ENCODE measurements at places on chromosomes 12 and 14.
A peak's percentile ranks its signal among the peaks of the same experiment; 100 is the strongest.

DNA sequence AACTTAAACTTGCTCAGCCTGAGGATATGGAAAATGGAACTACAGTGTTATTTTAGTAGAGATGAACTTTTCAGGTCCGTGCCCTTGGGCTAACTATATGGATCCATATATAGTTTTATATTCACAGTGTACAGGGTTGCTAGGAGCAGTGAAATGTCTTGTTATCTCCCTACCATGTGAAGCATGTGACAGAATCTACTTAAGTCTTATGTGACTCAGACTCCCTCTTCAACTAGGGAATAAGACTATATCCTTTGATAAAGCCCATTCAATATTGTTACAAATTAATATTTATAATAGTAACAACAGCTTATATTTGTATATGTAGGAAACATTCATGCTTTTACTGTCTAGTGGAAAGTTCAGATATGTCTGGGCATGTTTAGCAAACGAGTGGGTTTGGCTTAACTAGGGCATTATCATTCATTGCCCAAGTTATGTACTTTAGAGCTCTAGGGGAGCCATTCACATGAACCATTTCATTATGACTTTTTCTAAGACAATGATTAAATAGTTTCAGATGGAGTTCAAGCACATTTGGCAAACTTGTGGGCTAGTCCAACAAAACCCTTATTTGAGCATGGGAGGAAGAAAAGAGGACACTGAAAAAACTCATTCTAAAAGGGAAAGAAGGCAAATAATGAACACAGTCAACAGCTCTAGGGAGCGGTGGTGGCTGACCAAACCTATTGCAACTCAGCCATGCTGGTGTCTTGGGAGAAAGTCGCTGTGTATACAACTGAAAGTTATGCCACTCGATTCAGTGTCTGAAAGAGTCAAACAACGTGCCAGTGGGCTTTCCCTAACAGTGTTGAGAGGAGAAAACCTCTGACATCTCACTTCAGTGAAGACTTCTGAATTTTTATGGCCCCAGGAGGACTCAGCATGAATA lies 305.9 kb upstream of the G2E3 start:
- DNase-seq: no peak

DNA sequence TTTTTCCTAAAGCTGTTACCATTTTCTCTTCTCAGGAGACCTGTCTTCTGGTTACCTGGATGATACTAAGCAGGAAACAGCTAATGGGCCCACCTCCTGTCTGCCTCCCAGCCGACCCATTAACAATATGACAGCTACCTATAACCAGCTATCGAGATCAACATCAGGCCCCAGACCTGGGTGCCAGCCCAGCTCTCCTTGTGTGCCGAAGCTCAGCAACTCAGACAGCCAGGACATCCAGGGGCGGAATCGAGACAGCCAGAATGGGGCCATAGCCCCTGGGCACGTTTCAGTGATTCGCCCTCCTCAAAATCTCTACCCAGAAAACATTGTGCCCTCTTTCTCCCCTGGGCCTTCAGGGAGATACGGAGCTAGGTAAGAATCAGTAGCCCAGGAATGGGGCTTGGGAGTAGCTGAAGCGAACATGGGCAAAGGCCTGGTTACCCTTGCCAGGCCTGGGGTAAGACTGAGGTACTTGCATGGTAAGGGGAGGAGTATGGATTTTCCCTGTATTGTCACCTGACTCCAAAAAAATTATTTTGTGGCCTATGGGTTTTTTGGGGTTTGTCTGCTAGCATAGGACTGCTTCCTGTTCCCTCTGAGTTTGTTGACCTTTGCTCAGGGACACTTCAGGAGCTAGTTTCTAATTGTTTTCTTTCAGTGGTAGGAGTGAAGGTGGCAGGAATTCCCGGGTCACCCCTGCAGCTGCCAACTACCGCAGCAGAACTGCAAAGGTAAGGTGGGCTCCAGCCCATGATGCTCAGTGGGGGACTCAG lies 26.6 kb downstream of the TRAFD1 start:
- DNase-seq: no peak

- DNase-seq: no peak
Measured at GRCh38 chr12:66066137-66066928, 64.2 kb downstream of the LLPH start.

- DNase-seq: no peak
Measured at GRCh38 chr12:70854138-70854537, 66.4 kb downstream of the PTPRR start.

DNA sequence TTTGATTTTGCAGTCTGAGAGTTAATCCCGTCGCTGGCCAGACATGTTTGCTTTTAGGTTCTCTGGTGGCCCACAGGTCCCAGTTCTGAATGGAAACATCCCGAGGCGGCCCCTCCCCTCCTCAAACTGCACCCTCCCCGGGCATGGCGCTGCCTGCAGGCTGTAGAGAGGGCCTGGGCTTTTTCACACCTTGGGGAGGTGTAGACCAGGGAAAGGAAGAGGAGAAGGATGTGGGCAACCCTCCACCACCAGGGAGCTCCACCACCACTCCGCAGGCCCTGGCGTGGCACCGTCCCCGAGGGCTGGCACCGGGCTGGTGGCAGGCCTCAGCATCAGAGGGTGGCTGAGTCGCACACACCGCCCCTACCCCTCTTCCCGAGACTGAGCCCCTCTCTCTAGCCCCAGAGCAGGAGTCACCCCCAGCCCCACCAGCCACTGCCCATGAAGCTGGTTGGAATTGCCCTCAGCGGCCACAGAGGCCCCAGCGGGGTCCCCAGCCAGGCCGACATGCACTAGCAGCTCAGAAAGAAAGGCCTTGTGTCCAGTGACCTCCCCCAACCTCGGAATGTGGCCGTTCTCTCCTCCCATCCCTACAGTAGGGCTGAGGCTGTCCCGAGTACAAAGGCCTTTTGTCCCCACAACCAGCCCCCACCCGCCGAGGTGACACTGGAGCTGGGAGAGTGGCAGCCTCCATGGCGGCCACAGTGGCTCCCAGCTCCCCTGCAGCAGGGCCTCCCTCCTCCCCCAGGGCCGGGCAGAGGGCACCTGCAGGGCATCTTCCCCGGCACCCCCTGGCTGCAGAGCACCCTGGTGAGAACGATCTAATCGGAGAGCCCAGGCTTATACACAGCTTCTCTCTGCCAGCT lies 23.5 kb upstream of the INF2 start:
- peak; percentile 59 for DNase-seq

GRCh38 chr14:97695456-97695981 lies 898.3 kb downstream of the VRK1 start:
- DNase-seq: no peak

- no peak for DNase-seq
Measured at GRCh38 chr14:93263416-93263815, 56.4 kb downstream of the UBR7 start.

DNA sequence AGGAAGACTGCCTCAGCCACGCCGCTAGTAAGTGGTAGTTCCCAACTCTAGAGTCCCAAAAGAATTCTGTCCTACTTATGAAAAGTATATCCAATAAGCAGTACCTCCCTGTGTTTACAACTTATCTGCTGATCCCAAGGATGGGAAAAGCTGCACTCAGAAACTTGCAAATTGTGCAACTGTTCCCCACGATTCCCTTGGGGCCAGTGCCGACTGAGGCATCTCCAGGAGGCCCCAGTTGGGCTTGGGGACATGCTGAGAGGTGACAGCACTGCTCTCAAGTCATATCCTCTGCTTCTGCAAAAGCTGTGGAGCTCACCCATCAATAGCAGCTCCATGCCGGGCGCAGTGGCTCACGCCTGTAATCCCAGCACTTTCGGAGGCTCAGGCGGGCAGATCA lies 23.7 kb downstream of the SPRING1 start:
- DNase-seq: no peak

GRCh38 chr14:23101213-23101970 lies 3.4 kb downstream of the CIROP start:
- DNase-seq: no peak

GRCh38 chr14:92748259-92749016 lies at the start of gene LGMN:
TSS of gene LGMN (minus strand) at chr14:92748627. CDS start at chr14:92732786, 15,841 bp downstream.
- peak; percentile 97 for DNase-seq

GRCh38 chr12:2049604-2050540 lies 2.9 kb upstream of the CACNA1C start:
- DNase-seq: no peak

GRCh38 chr12:66944365-66944764 lies 265.5 kb upstream of the GRIP1 start:
- no peak for DNase-seq

DNA sequence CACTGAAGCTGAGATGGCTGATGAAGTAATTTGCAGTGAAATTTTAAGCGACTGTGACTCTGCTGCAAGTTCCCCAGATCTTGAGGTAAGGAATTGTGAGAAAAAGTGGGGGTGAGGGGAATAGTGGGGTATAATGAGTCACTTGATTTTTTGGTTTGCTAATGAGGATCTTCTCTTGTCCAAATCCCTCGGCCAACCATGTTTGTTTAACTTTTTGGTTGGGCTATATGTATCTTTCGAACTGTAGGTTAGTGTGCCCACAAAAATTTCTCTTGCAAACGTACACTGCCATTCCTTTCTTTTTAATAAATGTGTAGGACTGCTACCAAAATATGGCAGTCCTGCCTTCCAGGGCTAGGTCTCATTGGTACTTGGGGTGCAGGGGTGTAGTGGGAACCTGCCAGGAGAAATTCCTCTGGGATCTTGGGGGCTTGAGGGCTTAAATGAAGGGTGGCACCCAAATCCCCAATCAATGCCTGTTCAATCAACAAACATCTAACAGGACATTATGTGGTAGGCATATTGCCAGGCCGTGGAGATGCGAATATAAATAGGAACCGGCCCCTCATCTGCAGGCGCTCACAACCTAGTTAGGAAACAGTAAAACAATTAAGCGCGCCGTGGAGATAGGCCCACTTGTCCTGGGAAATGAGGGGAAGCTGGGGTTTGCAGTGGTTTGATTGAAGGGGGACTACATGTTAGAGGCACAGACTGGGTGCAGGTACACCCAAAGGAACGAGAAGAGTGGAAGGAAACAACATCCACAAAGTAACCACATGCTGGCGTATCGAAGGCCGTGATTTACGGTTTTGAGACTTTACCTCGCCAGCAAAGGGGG lies 1.3 kb upstream of the PABPN1 start:
- DNase-seq: no peak

DNA sequence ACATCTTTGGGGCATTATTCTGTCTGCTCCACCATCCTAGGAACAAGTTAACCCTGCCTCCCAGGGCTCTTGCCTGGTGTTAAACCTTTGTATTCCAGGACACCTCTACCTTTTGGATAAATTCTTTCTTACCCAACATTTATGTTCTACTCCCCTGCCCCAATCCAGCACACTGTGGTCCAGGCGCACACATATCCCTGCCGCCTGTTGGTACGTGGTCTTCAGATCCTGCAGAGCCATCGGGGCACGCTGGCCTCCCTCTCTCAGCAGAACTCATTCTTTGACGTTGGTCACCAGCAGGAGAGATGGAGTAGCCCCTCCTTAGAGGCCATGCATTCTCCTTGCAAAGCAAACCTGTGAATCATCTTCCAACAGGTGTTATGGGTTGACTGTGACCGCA lies 5.1 kb upstream of the TMEM179 start:
- DNase-seq: no peak

DNA sequence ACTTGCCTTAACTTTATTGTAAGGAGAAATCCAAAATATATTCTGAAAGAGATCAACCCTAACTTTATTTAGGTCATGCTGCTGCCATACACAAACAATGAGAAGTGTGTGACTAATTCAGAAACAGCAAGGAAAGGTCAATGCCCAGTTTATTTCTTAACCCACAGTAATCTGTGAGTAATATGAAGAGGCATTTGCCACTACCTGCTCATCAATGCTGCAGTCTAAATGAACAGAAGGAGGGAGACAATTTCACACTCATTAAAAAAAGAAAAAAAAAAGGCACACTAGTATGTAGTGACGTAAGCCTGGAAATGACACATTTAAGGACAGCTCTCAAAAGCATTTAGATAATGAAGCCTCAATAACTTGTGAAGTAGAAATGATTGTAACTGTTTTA lies 90.5 kb upstream of the FOXN3 start:
- no peak for DNase-seq

GRCh38 chr14:58151133-58152013 lies 640 bp downstream of the ARMH4 start:
- DNase-seq: peak; percentile 39

GRCh38 chr12:14957551-14958168 lies 3.7 kb downstream of the ARHGDIB start:
- DNase-seq: no peak

- no peak for DNase-seq
Measured at GRCh38 chr12:80756875-80757274, 40.2 kb downstream of the MYF5 start.

DNA sequence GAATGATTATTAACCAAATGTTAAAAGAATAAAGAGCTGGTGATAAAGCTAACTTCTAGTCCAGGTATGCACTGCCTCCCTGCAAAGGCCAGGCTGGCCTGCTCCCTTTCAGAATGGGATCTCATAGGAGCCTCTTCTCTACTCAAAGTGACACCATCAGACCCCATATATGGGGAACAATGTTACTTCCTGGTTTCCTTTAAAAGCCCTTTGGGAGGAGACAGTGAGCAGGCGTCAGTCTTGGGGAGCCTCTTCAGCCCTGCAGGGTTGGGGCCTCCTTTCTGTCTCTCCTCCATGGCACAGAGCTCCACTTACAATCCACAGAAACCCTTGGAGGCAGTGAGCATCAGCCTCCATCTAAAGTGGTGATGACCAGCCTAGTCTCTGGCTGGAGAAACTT lies 17.3 kb upstream of the GPRC5A start:
- DNase-seq: no peak

- no peak for DNase-seq
Measured at GRCh38 chr14:66228267-66228970, 257.8 kb upstream of the CCDC196 start.

DNA sequence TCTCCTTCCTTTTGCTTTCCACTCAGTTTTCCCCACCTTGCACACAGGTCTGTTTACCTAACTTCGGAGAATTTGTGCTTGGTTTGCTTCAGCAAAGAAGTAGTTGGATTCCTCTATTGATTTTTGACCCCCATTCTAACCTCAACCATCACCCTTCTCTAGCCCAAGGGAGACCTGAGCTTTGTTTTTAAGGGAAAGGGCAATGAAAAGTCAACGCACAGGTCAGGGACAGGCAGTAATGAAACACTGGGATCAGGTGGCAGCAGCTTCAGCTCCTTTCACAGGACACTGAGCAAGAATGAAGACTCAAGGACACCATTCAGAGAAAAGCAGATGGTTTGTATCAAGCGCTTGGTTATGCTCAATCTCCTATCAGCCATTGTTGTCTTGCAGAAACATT lies 46.9 kb upstream of the KRR1 start:
- DNase-seq: no peak

- DNase-seq: no peak
Measured at GRCh38 chr14:104200106-104200505, 61.7 kb downstream of the KIF26A start.

DNA sequence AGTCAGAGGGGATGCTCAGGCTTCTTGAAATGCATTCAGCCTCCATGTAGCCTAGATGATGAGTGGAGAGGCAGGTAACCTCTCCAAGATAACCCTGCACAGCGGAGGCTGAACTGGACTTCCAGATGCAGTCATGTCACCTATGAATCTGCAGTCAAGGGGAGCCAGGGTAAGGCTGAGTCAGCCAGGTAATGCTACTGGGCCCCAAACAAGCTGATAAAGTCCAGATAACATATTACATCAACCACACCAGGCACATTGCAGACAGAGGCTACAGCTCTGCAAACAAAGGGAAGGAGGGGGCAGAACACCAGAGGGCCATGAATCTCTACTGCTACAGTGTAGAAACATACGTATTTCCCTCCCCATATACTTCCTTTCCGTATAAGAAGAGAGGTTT lies 14.0 kb downstream of the RNASE9 start:
- no peak for DNase-seq

- DNase-seq: no peak
Measured at GRCh38 chr12:15050659-15051058, 77.8 kb downstream of the PDE6H start.

Measured in H9 (cell line).